ENCODE measurements at places on chromosomes 4 and X.

- no peak for DNase-seq
Observed at GRCh38 chr4:120156120-120156718, 89.6 kb upstream of the MAD2L1 start.

DNA sequence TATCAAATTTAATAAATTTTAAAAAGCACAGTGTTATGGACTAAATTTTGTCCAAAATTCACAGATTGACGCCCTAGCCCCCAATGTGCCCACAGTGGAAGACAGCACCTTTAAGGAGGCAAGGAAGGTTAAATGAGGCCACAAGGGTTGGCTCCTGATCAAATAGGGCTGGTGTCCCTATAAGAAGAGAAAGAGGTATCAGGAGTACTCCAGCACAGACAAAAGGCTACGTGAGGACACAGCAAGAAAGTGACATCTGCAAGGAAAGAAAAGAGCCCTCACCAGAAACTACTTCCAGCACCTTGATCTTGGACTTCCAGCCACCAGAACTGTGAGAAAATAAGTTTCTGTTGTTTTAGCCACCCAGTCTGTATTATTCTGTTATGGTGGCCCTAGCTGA, 48.8 kb downstream of the FAM13A start:
- DNase-seq: no peak

GRCh38 chr4:19379191-19379708, 872.5 kb upstream of the SLIT2 start:
- DNase-seq: no peak

DNA sequence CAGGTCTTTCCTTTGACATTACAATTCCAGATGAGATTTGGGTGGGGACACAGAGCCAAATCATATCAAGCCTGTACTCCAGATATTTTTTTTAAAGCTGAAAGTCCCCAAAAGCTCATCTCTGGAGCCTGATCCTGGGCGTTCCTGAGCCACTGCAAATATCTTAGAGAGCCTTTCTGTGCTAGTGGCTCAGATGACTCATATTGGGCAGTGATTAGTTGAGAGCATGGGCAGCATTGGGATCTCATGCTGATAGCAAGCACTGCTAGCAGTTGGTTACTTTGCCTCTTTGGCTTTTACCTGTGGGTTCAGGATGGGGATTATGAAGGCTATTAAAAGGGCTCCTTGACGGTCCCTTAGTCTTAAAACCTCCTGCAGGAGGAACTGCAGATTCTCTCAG, 51.4 kb upstream of the SCRG1 start:
- DNase-seq: no peak

GRCh38 chr4:139770361-139770760, 104.7 kb downstream of the MGST2 start:
- DNase-seq: no peak

- no peak for DNase-seq
Observed at GRCh38 chrX:135431886-135432285, 10.1 kb downstream of the SMIM10L2A start.

DNA sequence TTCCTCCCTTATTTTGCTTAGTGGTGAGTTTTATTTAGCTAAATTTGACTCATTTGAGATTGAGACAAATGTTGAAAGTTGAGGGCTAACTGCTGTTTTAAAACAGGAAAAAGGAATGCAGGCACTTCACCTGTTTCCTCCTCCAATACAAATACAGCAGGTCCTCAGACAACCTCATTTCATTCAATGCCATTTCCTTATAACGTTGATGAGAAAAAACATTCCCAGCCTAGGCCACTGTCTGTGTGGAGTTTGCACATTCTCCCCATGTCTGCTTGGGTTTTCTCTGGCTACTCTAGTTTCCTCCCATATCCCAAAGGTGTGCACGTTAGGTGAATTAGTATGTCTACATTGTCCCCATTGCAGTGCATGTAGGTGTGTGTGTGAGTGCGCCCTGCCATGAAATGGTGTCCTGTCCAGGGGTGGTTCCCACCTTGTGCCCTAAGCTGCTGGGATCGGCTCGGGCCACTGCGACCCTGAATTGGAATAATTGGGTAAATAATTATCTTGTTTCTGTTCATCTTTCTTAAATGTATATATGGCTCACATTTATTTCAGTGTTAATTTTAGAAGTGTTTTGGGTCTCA, 21.9 kb downstream of the SMAD1 start:
- no peak for DNase-seq

DNA sequence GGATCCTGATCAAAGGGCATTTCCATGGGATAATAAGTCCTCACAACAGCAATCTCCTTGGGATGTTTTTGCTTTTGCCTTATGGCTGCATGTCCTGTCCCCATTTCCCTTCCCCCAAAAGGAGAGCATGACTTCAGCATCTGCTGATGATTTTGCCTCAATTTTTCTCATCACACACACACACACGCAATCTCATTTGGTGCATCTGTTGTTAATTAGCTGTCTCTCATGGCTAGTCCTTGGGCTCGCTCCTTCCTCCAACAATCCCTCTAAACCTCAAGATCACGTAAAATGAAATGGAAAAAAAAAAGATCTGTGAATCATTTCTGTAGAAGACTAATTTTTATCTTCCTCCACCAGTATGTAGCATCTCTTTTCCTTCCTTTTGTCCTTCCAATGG, 153.6 kb downstream of the RBMX2 start:
- DNase-seq: no peak

DNA sequence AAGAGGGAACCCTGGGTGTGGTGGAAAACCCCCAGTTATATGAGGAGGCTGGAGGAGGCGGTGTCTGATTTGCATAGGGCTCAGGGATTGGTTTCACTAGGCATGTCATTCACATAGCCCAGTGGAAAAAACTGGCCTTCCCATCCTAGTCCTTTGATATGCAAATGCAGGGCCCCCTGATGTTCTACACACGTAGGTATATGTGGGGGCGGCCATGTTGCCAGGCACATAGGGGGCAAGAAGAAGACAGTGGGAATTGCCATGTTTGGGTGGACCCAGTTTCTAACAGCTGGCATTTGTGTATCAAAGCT, 34.0 kb upstream of the ENPP6 start:
- no peak for DNase-seq

DNA sequence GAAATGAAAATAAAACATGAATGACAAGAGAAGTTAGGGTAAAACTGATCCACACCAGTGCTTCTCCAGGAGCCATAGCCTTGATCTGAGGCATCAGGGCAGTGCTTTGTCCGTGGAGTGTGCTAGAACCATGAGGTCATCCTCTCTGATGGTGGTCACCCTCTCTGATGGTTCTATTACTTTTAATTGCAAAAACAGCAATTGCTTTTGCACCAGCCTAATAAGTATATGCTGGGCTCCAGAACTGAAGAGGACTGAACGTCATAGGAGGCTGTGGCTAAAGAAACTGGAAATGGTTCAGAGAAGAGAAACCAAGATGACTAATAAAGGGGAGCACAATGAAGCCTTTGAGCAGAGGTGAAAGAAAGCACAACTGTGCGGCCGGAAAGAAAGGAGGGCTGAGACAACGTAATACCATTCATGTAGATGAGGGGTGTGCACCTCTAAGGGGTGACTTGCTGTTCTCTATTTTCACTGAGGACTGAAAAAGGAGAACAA, 17.0 kb upstream of the TMEM154 start:
- peak; percentile 16 for DNase-seq

GRCh38 chr4:145345401-145345800, 136.3 kb upstream of the SMAD1 start:
- DNase-seq: no peak

DNA sequence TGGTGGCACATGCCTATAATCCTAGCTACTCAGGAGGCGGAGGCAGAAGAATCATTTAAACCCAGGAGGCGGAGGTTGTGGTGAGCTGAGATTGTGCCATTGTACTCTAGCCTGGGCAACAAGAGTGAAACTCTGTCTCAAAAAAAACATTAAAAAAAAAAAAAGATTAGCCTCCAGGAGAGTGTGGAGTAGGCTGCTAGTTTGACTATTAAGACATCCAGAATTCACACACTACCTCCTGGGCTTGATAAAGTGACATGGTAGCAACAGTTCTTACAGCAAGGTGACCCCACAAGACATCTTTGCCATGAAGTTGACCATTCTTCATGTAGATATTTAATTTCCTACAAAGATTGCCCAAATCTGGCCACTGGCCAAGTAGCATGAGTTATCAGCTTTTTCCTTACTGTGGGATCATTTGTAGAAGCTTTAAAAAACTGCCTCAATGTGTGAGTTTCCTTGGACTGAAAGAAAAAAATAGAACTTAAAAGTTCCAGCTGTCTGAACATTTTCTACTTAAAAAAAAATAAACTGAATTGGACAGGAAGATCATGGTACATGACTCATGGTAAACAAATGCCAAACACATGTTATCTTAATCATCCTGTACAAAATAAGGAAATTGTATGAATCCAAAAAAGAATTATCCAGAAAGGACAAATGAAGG, 35.3 kb upstream of the SPRY1 start:
- DNase-seq: no peak

GRCh38 chr4:152109531-152110509, 349.0 kb upstream of the GATB start:
- no peak for DNase-seq

- DNase-seq: no peak
Observed at GRCh38 chr4:109275066-109275745, 27.3 kb downstream of the COL25A1 start.

- DNase-seq: no peak
Observed at GRCh38 chrX:68932611-68933010, 103.8 kb downstream of the EFNB1 start.

GRCh38 chr4:1616557-1616930, 67.6 kb downstream of the FAM53A start:
- no peak for DNase-seq

GRCh38 chr4:56995525-56995924, 16.8 kb downstream of the POLR2B start:
- DNase-seq: no peak

GRCh38 chrX:35886135-35886534, 33.4 kb upstream of the CFAP47 start:
- no peak for DNase-seq

GRCh38 chr4:164012396-164013027, 518.0 kb downstream of the TMA16 start:
- no peak for DNase-seq

GRCh38 chr4:53490965-53491622, 100.2 kb downstream of the LNX1 start:
- DNase-seq: no peak

- DNase-seq: no peak
Observed at GRCh38 chr4:189773909-189774308, 166.8 kb upstream of the FRG1 start.

- DNase-seq: no peak
Observed at GRCh38 chrX:23559975-23560374, 107.3 kb upstream of the PRDX4 start.

DNA sequence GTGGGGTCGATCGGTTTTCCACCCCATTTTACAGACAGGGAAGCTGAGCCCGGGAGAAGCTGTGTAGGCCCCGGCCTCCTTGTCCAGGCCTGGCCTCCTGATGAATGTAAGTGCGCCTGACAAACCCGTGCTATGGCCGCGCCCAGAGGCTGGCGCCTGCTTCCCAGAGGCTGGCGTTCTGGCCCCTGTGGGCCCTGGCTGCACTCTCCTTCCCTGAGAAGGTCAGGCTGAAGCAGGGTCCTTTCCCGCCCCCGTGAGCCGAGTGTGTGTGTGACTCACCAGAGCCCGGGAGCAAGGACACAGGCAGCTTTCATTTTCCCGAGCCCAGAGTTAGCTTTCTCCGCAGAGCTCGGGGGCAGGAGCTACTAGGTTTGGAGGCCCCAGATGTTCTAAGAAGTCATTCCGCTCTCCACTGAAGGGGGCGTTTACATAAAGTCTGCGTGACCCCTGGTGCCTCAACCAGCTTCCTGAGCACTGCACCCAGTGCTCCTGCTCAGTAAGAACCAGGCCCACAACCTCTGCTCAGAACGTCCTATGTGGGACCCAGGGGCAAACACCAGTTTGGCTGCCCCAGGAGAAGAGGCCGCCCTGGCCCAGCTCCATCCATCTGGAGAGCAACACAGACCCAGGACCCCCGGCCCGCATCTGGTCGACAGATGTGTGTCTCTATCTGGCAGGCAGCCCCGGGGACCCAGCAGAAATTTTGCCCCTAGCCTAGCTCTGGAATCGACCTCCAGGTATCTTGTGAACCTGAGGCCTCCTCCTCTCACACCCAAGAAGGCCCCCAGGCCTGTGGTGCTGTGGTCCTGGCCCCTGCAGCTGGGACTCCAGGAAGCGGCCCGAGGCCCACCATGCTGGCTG, 13.6 kb downstream of the UVSSA start:
- DNase-seq: no peak

DNA sequence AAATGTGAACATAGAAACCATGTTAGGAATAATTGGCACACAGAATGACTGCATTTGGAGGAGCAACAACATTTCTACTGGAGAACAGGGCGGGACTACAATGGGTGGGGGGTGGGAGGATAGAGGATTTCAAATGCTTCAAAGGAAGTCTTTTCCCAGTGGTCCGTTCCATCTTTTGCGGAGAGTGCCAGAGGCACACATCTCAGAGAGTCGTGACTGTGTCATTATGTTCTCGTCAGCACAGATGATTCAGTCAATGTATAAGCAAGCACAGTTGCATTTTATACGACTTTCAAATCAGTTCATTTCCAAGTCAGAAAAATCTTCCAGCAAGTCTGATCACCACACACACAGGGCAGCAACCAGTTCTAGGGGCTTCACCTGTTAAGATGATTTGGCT, 22.7 kb upstream of the GPR50 start:
- no peak for DNase-seq

GRCh38 chrX:16140448-16140847, 17.1 kb downstream of the GRPR start:
- no peak for DNase-seq

- DNase-seq: no peak
Observed at GRCh38 chr4:78309352-78309751, 242.2 kb upstream of the ANXA3 start.
